CD4-positive, alpha-beta T cell (primary cell): ENCODE measurements at places on chromosomes 5 and 9. TPM values are rescaled to one million over a fixed set of nuclear protein-coding genes. Genes with fewer than 3 reads are reported as not detected.

FYB1 gene
- 478 TPM for total RNA-seq

PCDHA5 gene
- total RNA-seq, result not detected

PHYKPL gene
- total RNA-seq, result 92.8 TPM

LECT2 gene
- total RNA-seq, result not detected

DNA sequence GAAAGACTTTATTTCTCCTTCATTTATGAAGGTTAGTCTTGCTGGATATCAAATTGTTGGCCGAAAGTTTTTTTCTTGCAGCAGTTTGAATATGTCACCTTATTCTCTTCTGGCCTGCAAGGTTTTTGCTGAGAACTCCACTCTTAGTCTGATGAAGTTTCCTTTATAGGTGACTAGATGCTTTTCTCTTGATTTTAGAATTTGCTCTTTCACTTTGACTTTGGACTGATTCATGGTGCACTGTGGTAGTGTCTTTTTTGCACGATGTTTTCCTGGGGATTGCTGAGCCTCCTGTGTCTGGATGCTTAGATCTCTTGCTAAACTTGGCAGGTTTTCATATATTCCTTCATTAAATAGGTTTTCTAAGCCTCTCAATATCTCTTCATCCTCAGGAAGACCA, 12.4 kb downstream of the AHRR start:
- no peak overlapping the region for H3K4me3 ChIP-seq
- no peaks in the 10 kb centered on the region for H3K27me3 ChIP-seq
- H3K36me3 ChIP-seq, result no peaks in the 10 kb centered on the region
- H3K27ac ChIP-seq, result no peak overlapping the region

DNA sequence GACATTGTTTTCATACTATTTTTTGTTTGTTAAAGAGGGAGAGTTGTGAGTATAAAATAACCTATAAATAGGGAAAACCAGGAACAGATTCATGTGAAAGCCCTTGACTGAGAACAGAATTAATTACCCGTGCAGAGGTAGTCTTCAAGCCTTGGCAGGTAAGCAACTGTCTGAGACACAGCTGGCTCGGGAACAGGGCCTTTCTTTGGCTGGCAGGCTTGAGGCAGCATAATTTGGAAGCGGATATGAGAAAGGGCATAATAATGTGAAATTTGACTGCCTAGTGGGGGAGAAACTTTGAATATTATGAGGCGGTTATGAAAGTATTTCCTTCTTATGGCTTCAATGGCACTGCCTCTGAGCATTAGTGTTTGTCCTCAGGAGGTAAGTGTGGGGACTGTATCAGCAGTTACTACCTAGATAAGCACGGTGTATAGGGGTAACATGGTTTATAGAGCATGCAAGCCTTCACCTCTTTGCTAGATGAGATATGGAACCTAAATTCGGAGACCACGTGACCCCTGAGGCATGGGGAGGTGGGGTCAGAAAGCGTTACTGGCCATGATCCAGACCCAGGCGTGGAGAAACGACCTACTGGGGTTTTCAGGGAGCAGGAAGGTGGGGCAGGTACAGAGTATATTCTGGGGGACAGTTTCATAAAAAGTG, 210.2 kb upstream of the GAS1 start:
- no peaks in the 10 kb centered on the region for H3K36me3 ChIP-seq
- H3K27me3 ChIP-seq, result no peaks in the 10 kb centered on the region
- no peaks in the 10 kb centered on the region for H3K4me1 ChIP-seq
- no peak for DNase-seq

DNA sequence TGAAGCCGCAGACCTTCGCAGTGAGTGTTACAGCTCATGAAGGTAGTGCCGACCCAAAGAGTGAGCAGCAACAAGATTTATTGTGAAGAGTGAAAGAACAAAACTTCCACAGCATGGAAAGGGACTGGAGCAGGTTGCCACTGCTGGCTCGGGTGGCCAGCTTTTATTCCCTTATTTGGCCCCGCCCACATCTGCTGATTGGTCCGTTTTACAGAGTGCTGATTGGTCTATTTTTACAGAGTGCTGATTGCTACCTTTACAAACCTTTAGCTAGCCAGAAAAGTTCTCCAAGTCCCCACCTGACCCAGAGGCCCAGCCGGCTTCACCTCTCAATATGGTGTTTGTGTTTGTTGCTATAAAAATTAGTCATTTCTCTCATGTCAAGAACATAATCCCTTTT, 49.7 kb downstream of the RECK start:
- no peak for DNase-seq
- no peaks in the 10 kb centered on the region for H3K27me3 ChIP-seq
- H3K36me3 ChIP-seq, result peaks cover 11% of the 10 kb centered on the region
- H3K27ac ChIP-seq, result no peak overlapping the region
- no peak overlapping the region for H3K4me3 ChIP-seq
- H3K4me1 ChIP-seq, result no peaks in the 10 kb centered on the region

DNA sequence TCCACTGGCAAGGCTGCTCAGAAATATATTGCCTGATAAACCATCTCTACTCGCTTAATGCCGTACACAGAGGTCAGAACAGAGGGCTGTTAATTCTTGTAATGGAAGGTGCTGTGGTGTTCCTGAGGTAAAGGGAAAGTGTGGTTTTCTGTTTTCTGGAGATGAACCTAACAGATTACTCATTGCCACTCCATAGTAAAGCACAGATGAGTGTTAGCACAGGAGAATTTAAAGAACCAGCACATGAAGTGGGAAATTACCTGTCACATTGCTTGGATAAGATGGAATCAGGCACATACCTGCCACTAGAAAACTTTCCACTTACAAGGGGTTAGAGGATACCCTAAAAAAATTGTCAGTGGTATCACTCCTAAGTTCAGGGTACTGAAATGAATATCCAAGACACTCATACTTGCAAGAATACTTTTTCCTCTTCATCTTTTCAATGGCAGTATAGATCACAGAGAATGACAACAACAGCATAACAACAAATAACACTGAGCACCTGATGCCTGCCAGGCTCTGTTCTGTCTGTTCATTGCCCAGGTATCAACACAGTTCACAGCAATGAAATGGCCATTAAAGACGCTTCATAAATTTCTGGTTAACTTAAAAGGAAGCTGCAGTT, 152.9 kb upstream of the GNA14 start:
- H3K27ac ChIP-seq, result no peak overlapping the region
- H3K27me3 ChIP-seq, result no peaks in the 10 kb centered on the region
- no peak overlapping the region for H3K4me3 ChIP-seq
- no peaks in the 10 kb centered on the region for H3K4me1 ChIP-seq
- peaks cover 13% of the 10 kb centered on the region for H3K36me3 ChIP-seq

DNA sequence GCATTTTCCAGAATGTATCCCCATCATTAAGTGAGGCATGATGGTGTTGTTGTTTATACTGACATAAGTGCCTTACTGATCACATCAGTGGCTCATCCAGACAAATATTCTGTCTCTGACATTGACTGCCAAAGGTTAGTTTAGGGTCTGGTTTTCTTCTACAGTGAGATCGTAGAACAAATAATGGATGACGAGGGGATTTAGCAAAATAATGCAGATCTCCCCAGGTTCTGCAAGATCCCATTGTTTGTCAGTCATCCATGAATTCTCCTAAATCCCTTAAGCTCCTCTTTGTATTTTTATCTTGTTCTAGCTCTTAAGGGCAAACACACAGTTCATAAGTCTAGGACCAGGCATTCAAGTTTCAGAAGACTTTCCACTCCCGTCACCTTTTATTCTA, 93.1 kb upstream of the DHFR start:
- H3K36me3 ChIP-seq, result peaks cover 34% of the 10 kb centered on the region
- no peak overlapping the region for H3K27ac ChIP-seq
- no peak for DNase-seq
- H3K4me3 ChIP-seq, result no peak overlapping the region

DNA sequence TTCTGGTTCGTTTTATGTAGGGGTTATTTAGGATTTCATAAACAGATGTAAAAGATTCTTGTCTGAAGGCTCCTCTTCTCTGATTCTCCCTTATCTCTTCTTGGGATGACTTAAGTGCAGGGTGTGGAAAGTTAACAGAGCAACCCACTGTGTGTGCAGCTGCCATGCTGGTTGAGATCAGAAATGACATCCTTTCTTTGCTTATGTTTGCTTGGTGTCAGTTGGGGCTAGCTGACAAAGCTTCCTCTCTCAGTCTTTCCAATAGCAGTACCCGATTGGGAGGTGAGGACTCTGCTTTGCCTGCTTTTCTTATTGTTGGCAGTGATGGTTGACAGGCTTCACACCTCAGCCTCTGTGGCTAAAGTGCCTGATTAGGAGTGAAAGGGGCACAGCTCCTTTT, 26.5 kb downstream of the OGN start:
- no peak for DNase-seq
- H3K27me3 ChIP-seq, result no peaks in the 10 kb centered on the region
- no peak overlapping the region for H3K4me3 ChIP-seq
- no peaks in the 10 kb centered on the region for H3K36me3 ChIP-seq

GRCh38 chr5:78803353-78803752, 154.8 kb upstream of the LHFPL2 start:
- H3K27ac ChIP-seq, result no peak overlapping the region
- H3K4me3 ChIP-seq, result no peak overlapping the region
- DNase-seq, result no peak
- H3K27me3 ChIP-seq, result no peaks in the 10 kb centered on the region
- H3K36me3 ChIP-seq, result no peaks in the 10 kb centered on the region
- H3K4me1 ChIP-seq, result no peaks in the 10 kb centered on the region

DNA sequence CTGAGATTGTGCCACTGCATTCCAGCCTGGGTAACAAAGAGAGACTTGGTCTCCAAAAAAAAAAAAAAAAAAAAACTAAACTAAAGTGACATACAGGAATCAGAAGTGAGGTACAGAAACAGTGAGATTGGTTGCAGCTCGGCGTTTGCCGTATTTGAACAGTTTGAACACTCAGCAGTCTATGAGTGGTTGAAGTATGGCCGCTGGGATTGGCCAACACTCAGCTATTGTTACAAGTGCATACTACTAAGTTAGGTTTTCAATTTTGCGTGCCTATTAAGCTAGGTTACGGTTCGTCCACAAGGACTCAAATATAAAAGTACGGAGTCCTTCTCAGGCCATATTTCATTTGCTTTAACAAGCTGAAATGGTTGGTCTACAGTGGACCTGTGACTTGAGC, 3.3 kb upstream of the TSC1 start:
- no peaks in the 10 kb centered on the region for H3K36me3 ChIP-seq
- no peak overlapping the region for H3K4me3 ChIP-seq
- peaks cover 24% of the 10 kb centered on the region for H3K4me1 ChIP-seq
- no peaks in the 10 kb centered on the region for H3K27me3 ChIP-seq
- DNase-seq, result no peak
- H3K27ac ChIP-seq, result no peak overlapping the region

DNA sequence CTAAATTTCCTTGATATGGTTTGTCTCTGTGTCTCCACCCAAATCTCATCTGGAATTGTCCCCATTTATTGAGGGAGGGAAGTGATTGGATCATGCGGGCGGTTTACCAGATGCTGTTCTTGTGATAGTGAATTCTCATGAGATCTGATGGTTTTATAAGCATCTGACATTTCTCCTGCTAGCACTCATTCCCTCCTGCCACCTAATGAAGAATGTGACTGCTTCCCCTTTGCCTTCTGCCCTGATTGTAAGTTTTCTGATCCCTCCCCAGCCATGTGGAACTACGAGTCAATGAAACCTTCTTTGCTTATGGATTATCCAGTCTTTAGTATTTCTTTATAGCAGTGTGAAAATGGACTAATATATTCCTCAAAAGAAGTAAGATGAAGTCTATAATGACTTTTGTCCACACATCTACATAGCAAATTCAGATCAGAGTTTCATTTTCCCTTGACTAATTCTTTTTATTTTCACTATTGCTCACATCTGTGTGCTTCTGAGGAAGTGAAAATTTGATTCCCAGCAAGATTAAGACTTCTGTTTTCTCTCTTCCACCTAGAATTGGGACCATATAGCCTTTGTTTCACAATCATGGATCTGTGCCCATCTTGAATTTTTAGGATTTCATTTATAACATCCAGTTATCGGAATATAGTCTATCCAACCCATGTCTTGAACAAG, 393.5 kb downstream of the DMAC1 start:
- no peaks in the 10 kb centered on the region for H3K4me1 ChIP-seq
- DNase-seq, result peak; percentile 0
- H3K36me3 ChIP-seq, result no peaks in the 10 kb centered on the region
- H3K27ac ChIP-seq, result no peak overlapping the region
- H3K4me3 ChIP-seq, result no peak overlapping the region
- no peaks in the 10 kb centered on the region for H3K27me3 ChIP-seq

DNA sequence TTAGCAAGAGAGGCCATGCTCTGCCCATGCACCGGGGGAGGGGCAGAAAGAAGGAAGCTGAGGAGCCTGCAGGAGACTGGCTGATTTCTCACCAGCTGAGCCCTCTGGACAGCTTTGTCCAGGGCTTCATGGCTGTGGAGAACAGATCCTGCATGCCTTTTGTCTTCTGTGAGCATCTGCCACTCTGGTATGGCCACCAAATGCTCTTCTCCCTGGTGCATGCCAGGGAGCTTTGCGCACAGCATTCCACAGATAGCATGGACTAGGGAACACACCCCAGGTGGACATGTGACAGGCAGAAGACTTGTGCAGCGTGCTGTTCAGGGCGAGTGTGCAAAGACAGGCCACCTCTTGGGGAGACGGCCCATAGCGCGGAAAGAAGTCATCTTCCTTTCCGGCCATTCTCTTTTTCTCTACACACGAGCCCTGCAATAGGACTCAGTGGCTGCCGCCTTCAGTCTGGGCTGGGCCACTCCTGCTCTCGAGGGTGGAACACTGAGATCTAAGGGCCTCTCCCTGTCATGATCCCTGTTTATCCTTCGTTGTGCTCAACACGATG, 56.7 kb downstream of the GADD45G start:
- no peaks in the 10 kb centered on the region for H3K36me3 ChIP-seq
- no peaks in the 10 kb centered on the region for H3K27me3 ChIP-seq
- no peak overlapping the region for H3K4me3 ChIP-seq
- H3K27ac ChIP-seq, result no peak overlapping the region

DNA sequence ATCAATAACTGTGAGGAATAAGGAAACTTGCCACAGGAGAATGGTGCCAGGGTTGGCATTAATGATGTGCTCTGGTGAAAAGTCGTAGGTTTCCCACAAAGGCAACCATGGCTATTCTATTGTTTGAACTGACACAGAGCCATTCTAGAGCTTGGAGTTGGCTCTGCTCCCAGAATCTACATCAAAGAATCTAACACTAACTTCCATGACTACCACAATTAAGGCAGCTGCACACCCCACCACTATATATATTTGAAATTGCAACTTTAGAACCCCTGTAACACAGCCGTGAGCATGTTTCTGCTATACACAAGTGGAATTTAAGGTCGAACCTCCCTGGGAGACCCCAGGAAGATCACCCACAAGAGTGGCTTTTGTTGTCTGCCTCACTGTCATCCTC, 89.7 kb upstream of the CCDC152 start:
- no peaks in the 10 kb centered on the region for H3K27me3 ChIP-seq
- no peak for DNase-seq
- H3K27ac ChIP-seq, result no peak overlapping the region
- H3K4me1 ChIP-seq, result no peaks in the 10 kb centered on the region
- H3K4me3 ChIP-seq, result no peak overlapping the region
- no peaks in the 10 kb centered on the region for H3K36me3 ChIP-seq

DNA sequence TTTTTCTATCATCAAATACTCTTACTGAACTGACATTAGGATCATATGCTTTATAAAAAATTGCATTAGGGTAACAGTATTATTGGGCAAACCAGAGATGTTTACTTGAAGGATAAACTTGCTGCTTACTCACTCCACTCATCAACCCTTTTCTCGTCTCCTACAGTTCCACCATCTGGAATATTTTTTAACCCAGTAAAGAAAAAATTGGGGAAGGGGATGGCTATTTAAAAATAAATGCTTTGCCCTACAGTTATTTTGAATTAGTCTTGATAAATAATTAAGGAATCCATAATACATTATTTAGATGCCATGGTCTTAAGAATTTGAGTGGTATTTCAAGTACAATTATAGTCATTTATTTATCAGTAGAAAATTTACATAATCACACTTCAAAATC, 225.8 kb downstream of the MEF2C start:
- peaks cover 16% of the 10 kb centered on the region for H3K4me1 ChIP-seq
- H3K4me3 ChIP-seq, result no peak overlapping the region
